ENCODE measurements at places on chromosomes 4 and X. TPM values are rescaled to one million over a fixed set of nuclear protein-coding genes. Genes with fewer than 3 reads are reported as not detected.

ZNF157 gene
- not detected for total RNA-seq

TMEM31 gene
- not detected for total RNA-seq

BEND4 gene
- 0.29 TPM for total RNA-seq

NEUROG2 gene
- not detected for total RNA-seq

DOCK11 gene
- 24.8 TPM for total RNA-seq

TIGD4 gene
- total RNA-seq: not detected

TCEAL7 gene
- total RNA-seq: 43.2 TPM

DSPP gene
- total RNA-seq: not detected

COL25A1 gene
- not detected for total RNA-seq

CYBB gene
- not detected for total RNA-seq

FMR1NB gene
- not detected for total RNA-seq

CCNA2 gene
- total RNA-seq: 83.6 TPM
